Right renal pelvis (tissue), 4 donors: ENCODE measurements at places on chromosomes 4 and X.
A peak's percentile ranks its signal among the peaks of the same experiment; 100 is the strongest.

DNA sequence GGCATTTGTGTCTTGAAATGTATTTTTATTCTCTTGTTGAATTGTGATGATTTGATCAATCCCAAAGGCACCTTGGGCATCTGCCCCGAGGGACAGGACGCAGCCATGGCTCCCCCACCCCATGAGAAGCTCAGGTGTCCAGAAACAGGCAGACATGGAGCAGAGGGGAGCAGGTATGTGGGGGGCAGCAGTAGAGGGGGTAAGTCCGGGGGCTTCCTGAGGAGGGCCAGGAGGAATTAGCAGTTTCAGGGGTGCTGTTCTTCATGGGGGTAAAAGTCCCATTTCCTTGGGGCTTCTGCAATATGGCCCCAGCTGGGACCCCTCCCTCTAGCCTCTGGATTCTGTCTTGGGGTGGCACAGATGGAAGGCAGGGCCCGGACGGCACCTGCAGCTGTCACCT lies 67.0 kb upstream of the HMX1 start:
- no peak for DNase-seq

DNA sequence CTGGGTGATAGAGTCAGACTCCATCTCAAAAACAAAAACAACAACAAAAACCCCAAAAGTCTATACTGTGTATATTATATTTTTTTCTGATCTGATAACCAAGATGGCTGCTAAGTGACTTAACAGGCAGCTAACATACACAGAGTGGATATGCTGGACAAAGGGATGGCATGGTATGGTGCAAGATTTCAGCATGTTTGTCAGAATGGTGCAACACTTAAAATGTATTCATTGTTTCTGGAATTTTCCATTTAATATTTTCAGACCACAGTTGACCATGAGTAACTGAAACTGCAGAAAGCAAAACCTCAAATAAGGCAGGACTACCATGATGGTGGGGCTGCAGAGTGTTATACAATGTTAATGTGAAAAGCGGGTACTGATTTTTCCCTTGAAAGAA lies 6.1 kb upstream of the BOD1L1 start:
- DNase-seq: no peak

- no peak for DNase-seq
These were observed 53.7 kb downstream of the MSX1 start for GRCh38 chr4:4913147-4913561.

GRCh38 chr4:105712766-105713165 lies 4.2 kb downstream of the GSTCD start:
- no peak for DNase-seq

GRCh38 chr4:95516528-95517017 lies 32.2 kb downstream of the UNC5C start:
- DNase-seq: no peak

- no peak for DNase-seq
These were observed 563.6 kb downstream of the RPA4 start for GRCh38 chrX:97447306-97447705.

- DNase-seq: no peak
These were observed 10.0 kb downstream of the SLC2A9 start for GRCh38 chr4:10011277-10011676.

- no peak for DNase-seq
These were observed 162.0 kb upstream of the ATP6AP2 start for GRCh38 chrX:40418813-40419195.

DNA sequence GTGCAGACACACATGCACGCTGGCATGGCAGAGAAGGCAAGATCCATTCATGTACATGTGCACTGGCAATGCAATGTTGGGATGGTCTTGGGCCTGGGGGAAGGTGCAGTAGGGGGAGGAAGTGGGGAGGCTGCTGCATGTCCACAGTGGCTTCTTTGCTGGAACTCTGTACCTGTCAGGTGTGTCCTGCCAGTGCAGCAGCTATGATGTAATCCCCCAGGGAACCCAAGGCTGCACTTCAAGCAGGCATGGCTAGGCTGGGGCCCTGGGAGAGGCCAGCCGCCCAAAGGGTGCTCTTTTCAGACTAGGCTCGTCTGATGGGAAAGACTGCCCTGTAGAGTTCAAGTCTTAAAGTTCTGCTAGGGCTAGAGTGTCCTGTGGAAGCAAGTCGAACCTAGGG lies 1304.0 kb downstream of the FAM133A start:
- DNase-seq: no peak

DNA sequence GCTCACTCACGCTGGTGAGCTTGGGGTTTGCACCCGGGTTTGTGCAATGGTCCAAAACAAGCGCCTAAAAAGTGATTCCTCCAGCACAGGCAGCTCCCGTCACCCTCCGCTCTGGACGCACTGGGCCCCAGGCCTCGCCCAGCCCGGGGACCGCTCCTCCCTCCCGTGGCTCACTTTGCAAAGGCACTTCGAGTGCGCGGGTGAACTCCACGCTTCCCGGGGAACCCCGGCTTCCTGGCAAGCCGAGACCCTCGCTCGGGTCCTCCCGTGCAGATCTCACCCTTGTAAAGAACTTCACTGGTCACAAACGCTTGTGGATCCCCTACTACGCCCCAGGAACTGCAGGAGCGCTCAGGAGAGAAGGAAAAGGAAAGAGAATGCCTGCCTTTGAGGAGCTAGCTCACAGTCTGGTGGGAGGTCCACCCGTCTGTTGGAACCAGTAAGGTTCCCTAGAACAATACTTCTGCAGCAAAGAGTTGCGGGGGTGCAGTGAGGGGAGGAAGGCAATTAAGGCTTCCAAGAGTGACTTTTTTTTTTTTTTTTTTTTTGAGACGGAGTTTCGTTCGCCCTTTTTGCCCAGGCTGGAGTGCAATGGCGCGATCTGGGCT lies at the start of gene CTPS2:
TSS of gene CTPS2 (minus strand) at position 122 of the 608 bp plus-strand sequence. CDS start 9,767 bp downstream, outside the sequence.
- DNase-seq: peak; percentile 49

GRCh38 chr4:87946766-87947165 lies 28.7 kb upstream of the SPP1 start:
- DNase-seq: no peak

- DNase-seq: no peak
These were observed 226.2 kb downstream of the PALLD start for GRCh38 chr4:168723020-168723419.

DNA sequence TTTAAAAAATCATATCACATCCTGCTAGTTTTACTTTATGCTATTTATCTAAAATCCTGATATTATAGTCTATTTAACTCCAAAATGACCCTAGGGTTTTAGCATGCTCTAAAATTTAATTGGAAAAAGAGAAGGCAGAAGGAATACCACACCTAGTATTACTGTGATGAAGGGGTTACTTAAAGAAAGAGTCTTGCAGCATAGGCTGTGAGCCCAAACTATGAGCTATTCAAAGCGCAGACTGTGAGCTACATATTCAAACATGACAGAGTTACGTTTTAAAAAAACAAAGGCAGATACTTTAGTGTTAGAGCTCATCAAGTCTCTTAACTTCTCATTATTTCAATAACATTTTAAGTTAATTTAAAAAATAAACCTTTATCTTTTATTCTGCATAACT lies 247.7 kb upstream of the ETNPPL start:
- DNase-seq: no peak

DNA sequence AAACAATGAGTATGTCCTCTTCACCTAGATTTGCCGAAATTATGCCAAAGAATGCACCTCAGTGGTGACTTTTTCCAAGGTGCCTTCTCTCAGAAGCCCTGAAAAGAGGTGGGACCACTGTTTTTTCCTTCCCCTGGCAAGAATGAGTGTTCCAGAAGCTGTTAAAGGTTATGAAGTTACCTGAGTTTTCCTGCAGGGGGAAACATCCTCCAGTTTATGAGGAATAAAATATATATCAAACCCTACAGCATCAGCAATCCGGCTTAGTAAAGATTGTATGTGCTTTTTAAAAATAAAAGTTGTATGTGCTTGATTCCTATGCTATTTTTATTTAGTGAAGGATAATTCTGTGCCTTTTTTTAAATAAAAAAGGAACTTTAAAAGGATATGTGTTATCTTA lies 73.3 kb downstream of the RBM46 start:
- no peak for DNase-seq

DNA sequence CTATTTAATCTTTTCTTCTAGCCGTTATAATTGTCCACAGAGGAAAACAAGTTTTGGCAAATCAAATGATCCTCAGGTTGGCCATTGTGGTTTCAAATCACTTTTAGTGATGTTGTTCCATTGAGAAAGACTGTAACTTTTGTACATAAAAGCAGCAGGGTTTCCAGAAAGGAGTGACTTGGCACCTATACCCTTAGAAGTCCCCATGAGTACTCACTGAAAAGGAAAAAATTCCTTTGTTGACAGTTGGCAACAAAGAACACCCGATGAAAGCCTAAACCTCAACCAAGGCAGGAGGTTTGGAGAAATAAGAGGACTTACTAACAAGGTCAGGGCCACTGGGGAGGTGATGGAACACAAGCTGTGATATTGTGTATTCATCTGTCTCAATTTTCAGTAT lies 474.4 kb downstream of the RAPGEF2 start:
- no peak for DNase-seq

GRCh38 chr4:147794314-147794680 lies 62.4 kb downstream of the ARHGAP10 start:
- DNase-seq: no peak
